Diencephalon (tissue), 1 donor: ENCODE measurements at places on chromosomes 2 and 18. TPM values are rescaled to one million over a fixed set of nuclear protein-coding genes. Genes with fewer than 3 reads are reported as not detected.

The MDH1B gene
- total RNA-seq, result 13.4 TPM

The ANKRD62 gene
- total RNA-seq, result 0.23 TPM

The HOXD4 gene
- total RNA-seq, result not detected

The MORN2 gene
- 28.8 TPM for total RNA-seq

The RRM2 gene
- total RNA-seq, result 14.1 TPM

The GAREM1 gene
- total RNA-seq, result 15.2 TPM
